MM.1S (cell line): ENCODE measurements at places on chromosomes 2 and 18.

DNA sequence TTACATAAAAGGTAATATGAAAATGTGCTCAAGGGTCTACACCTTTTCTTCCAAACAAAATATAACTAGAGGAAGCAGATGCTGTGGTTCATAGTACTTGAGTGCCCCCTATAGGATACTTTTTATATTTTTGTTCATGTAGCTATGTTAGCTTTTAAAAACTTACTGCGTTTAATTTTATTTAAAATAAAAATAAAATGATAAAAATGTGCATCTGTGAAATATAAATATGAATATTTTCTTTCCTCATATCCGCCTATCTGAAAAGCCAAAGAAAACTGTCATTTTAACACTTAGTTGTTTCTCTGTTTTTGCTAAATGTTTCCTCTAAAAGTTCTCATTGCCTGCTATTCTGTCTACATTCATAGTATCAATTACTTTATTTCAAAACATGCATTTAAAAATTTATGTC is 9.6 kb upstream of the LRP1B start:
- peak; percentile 43 for DNase-seq

- DNase-seq, result peak; percentile 62
Observed at GRCh38 chr2:128504246-128505149, 185.8 kb upstream of the HS6ST1 start.

DNA sequence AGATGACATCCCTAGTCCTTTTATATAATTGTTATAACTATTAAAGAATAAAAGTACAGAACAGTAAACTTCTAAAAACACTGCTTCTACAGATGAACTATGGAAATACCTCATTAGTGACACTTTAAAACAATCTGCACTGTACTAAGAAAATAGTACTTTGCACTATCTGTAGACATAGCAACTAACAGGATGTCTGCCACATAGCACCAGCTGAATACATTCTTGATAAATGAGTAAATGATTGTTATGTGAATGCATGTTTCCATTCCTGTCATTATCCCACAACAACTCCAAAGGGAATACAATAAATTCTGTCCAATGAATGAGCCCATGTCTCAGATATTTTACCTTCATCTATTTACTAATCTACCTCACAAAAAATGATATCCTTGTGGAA is 115.3 kb upstream of the SLC35G4 start:
- DNase-seq, result no peak

DNA sequence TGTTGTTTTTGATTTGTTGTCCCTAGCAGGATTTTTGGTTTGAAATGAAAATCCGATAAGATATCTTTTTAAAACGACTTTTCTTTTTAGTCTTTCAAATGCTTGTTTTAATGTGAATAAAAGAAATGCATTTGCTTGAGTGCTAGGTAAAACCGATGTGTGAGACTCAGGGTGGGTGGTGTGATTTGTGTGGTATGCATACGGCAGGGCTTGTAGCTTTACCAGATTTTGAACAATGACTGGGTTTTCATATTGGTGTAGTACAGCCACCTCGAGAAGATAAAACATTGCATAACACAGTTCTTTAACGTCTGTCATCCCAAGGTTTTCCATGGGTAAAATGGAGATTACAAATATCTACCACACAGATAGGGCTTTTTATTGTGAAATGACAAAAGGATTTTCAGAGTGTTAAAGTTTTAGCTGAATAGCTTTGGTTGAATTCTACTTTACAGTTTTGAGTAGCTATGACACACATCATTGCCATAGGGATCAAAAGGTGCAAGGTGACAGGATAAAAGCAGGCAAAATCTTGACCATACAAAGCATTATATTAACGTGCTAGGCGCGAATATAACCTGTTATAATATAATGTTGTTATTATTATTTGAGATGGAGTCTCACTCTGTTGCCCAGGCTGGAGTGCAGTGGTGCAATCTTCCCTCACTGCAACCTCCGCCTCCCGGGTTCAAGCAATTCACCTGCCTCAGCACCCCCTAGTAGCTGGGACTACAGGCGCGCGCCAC is 824 bp upstream of the ZNF638 start:
- no peak for DNase-seq

DNA sequence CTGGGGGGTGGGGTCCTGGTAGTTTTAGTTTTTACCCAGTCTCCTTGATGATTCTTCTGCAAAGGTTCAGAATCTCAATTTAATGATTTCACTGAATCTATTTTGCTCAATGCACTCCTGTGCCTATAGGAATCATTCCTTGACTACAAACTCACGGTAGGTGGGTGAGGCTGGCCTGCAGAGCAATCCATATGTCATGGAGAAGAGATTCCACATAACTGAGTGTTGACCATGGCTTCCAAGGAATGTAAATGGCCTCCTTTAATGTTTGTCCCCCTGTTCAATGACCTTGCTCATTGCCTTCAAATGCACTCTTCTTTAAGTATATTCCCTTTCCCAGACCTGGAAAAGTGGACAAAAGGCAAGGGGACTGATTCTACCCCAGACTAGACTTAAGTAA is 12.5 kb downstream of the FAP start:
- DNase-seq, result no peak

DNA sequence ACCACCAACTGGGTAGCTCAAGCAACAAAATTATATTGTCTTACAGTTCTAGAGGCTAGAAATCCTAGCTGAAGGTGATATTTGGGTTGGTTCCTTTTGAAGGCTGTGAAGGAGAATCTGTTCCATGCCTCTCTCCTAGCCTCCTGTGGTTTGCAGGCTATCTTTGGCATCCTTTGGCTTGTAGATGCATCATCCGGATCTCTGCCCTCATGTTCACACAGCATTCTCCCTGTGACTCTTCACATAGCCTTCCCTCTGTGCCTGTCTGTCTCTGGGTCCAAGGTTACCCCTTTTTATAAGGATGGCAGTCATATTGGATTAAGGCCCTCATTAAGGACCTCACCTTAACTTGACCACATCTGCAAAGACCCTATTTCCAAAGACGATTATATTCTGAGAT is 78.6 kb upstream of the MAP3K20 start:
- DNase-seq, result no peak

DNA sequence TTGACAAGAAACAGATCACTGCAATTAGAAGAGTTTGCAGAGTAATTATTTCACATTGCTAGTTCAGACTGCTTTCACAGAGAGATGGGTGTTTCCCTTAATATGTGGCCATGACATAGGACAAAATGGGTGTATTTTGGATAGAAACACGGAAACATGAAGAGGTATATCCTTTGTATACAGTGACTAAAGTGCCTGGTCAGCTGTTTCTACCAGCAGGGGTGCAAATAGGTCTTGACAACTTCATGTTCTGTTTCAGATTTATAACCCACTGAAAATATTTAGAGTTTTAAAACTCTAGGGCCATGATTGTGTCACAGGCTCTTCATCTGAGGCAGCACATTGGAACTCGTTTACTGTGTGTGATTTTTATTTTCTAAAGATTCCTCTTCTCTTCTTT is 357.1 kb upstream of the TNP1 start:
- DNase-seq, result no peak

DNA sequence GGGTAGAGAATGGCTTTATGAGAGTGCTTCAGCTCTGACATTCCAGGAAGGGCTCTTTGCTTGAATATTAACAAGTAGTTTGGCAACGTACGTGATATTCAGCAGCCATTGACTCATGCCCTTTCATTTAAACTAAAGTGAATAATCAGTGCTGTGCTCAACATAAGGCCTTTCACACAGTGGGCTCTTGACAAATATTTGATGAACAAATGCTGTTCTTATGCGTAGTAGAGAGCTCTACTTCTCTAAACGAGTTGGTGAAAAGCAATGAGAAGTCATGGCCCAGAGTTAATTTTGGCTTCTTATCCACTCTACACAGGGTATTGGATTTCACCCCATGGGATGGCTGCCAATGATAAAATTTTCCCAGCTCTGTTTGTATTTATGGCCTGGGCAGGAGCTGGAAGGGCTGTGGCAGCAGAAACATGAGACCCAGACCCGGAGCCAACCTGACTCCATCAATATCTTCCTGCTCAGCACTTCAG is 338.9 kb downstream of the CCDC85A start:
- no peak for DNase-seq

DNA sequence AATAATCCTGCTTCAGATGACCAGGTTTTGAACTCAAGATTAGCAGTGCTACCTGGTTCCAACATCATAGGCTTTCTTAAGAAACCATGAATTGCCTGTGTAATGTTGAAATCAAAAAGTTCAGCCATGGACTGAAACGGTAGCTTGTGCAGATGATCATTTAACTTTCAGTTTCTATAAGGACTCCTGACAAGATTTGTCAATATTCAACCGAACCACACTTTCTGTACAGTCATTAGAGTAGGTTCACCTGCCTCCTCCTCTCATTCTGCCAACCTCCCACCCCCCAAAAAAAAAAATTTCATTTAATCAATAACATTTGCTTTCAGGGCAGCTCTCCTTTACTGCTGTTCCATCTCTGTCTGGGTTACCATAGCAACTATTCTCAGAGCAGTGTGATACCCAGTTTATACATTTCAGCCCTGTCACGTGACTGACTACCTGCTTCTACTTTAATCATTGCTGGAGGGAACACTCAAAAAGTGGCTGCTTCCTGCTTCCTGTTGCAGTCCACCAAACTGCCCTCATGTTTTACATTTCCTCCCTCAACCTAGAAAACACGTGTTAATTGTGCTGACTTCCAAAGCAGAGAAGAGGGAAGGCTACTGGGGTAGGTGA is 275.5 kb downstream of the SS18 start:
- DNase-seq, result peak; percentile 61

DNA sequence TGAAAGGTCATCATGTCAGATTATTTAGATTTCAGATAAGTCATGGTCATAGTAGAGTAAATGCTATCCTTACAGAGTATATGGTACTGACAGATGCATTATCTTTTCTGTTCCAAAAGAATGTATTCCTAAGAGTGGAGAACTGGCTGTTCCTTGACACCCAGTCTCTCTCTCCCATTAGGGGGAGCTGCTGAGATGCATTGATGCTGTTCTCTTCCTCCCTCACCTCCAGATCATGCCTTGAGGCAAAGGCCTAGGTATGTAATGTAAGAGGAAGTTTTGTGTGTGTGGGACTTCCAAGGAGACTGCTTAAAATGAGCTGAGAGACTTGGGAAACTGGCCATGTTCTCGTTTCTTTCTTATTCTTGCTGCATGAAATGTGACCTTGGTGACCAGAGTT is 979.5 kb upstream of the CELF4 start:
- peak; percentile 29 for DNase-seq
